ENCODE measurements at places on chromosomes 4 and X.

GRCh38 chr4:104677116-104677515 is 182.4 kb upstream of the CXXC4 start:
- DNase-seq: peak; percentile 91

DNA sequence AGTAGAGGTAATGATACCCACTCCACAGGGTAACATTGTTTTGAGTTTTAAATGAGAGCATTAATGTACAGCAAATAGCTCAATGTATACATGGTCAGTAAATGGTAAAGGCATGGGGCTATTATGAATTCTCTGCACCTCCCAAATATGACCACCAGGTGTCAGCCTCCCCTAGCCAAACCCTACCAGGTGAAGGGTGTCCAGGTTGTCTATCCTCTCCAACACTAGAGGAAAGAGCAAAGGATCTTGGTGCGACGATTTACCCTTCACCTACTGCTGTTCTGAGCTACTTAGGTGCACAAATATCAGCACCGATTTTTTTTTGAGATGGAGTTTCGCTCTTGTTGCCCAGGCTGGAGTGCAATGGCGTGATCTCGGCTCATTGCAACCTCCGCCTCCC is 26.5 kb upstream of the XIAP start:
- peak; percentile 60 for DNase-seq

GRCh38 chr4:174549721-174550120 is 27.4 kb upstream of the HPGD start:
- DNase-seq: no peak

DNA sequence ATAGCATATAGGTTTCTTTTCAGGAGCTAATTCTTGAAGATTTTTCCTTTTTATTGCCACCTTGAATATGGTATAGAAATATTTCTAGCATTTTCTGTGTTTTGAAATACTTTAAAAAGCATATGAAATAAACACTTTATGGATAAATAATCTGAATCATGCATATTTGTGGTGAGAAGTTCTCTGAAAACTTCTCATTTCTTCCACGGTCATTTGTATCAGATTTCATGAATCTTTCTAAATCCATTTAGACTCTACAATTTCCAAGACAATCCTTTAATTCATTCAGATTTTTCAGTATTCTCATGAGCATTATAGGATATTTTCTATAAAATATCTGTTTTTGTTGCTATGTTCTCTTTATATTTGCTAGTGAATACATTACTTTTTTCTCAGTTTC is 16.2 kb upstream of the CA5B start:
- DNase-seq: no peak

- peak; percentile 45 for DNase-seq
Measured at GRCh38 chr4:152591396-152591795, 55.5 kb upstream of the FBXW7 start.

DNA sequence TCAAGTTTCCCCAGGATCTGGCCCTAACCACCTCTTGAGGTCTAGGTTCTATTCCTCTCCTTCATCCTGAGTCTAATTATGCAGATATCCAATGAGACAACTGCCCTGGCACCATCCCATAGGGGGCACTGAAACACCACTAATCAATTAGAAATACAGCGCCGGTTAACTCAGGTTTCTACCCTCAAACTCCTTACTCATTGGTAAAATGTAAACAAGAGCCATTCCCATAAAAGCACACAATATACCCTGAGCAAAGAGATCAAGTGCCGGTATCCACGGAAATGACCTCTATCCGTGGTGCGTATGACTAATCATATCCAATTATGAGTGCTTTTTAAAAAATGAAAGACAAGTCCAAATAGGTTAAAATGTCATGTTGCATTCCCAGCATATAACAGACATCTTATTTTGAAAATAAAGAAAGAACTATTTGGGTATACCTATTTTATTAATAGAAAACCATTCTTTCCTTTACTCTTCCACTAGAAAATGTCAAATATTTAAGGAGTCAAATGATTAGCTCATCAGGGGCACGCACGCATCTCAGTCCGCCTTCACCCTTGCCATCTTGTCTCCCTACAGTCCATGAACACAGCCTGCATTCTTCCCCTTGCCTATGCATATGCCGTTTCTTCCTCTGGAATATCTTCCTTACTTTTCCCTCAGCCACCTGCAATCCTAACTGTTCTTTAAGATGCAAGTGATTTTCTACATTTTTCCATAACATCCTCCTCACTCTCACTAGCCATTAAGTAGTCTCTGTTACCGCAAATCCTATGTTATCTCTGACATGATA is 141.1 kb downstream of the MAML3 start:
- DNase-seq: no peak

DNA sequence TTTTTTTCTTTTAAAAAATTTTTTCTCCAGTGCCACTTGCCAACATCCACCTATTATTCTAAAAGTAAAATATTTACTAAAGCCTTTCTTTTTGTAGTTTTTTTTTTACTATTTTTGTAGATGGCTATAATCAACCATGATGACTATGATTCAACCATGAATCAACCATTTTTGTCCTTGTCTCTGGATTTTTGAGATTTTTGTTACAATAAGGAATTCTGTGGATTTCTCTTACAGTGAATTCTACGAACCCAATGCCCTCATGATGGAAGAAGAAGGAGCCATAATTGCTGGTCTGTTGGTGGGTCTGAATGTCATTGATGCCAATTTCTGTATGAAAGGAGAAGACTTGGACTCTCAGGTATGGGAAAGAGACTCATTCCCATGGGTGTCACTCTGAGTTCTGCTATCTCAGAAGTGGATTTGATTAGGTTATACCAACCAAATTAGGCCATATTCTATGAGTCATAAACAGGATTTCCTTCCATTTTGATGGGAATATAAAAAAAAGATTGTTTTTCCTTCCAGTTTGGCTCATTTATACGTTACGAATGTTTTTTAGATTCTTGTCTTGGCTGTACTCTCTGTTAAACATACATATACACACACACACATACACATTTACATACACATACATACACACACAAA is 46.7 kb downstream of the RUFY3 start:
- DNase-seq: no peak

DNA sequence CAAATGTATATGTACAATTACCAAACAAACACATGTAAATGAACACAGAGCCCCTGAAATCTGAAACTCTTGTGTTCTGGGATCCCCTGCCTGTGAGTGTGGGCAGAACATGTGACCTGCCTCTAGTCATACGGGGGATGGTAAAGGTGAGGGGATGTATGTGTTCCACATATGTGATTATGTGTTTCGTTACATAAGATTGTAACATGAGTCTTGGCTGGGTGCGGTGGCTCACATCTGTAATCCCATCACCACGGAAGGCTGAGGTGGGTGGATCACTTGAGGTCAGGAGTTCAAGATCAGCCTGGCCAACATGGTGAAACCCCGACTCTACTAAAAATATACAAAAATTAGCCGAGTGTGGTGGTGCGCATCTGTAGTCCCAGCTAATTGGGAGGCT is 37.1 kb upstream of the SLC2A9 start:
- no peak for DNase-seq

- no peak for DNase-seq
Measured at GRCh38 chr4:21769404-21770147, 179.0 kb downstream of the KCNIP4 start.

GRCh38 chrX:112341598-112341997 is 259.0 kb upstream of the TRPC5 start:
- no peak for DNase-seq

GRCh38 chr4:5409237-5409636 is 299.1 kb downstream of the EVC2 start:
- DNase-seq: no peak

- DNase-seq: no peak
Measured at GRCh38 chrX:6456196-6456595, 78.7 kb downstream of the VCX3A start.

- DNase-seq: no peak
Measured at GRCh38 chr4:68148800-68149685, 19.4 kb upstream of the TMPRSS11F start.

GRCh38 chrX:32392655-32393054 is 818.7 kb downstream of the DMD start:
- DNase-seq: no peak

GRCh38 chr4:124965497-124965891 is 253.0 kb upstream of the ANKRD50 start:
- no peak for DNase-seq

DNA sequence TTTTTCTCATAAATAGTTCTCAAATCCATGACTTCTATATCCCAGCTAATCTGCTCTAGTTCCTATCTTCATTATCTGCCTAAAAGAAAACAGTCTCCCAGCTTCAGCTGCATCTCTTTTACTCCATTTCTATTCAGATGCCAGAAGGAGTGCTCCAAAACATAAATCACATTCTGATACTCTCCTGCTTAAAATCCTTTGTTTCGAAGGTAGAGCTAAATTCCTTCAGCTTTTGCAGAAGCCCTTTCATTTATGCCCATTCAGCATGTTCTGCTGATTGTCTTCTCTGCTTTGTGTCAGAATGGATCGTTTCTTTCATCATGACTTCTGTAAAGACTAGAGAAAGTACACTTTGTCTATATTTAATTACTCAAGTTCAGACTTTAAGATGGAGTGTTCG is 440.1 kb upstream of the SMIM31 start:
- no peak for DNase-seq

GRCh38 chrX:43573441-43574015 is 82.6 kb upstream of the MAOA start:
- no peak for DNase-seq

GRCh38 chr4:2009651-2010233 is 968 bp upstream of the NELFA start:
- peak; percentile 39 for DNase-seq

DNA sequence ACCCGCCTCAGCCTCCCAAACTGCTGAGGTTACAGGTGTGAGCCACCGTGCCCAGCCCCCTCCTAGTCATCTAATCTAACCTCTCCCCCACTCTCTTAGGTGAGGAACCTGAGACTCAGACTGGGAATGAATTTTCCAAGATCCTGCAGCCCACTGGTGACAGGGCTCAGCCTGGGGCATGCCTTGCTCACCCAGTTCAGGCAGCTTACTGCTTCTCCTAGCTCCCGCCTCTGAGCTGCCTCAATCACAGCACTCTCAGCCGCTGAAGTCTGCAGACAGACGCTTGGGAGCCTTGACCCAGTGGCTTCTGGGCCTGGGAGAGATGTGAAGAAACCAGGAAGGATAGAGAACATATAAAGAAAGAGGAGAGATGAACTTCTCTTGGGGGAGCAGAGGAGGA is 24.4 kb downstream of the PJA1 start:
- no peak for DNase-seq

DNA sequence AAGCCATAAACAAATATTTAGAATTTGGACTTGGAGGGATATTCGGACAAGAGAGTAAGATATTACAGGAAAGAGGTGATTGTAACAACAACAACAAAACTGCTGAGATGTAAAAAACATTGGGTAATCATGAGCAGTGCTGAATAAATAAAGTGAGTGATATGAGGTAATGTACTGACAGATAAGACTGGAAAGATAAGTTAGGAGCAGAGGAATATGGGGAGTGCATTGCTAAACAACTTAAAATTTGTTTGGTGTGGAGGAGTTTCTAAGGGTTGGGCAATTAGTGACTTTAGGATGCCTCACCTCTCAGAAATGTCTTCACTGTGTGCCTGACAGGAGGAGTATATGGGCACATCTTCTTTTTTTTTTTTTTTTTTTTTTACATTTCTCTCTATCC is 637.8 kb upstream of the GRIA3 start:
- DNase-seq: no peak

GRCh38 chrX:53048169-53049126 is at the start of gene GPR173:
Gene GPR173, plus strand, starts transcription at chrX:53048789. Its CDS starts 27,833 bp downstream, at chrX:53076622.
- peak; percentile 58 for DNase-seq

- no peak for DNase-seq
Measured at GRCh38 chr4:161186750-161187149, 977.0 kb downstream of the FSTL5 start.

DNA sequence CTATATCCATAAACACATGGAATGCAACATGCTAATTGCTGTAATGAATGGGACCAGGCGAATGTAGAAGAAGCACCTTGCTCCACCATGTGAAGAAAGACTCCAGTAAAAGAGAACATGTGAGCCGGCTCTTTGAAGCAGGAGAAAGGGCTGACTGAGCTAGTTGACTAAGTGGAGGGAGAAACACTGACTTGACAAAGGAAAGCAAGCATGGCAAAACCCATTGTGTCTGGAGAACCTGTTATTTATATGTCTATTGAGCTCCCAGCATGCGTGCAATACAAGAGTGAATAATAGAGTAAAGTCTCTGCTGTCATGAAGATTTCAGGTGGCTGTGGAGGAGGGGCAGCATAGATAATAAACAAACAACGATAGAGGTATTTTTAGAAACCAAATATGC is 559.9 kb downstream of the RAB28 start:
- no peak for DNase-seq

GRCh38 chr4:35525192-35525978 is 718.9 kb downstream of the ARAP2 start:
- DNase-seq: no peak

- DNase-seq: no peak
Measured at GRCh38 chr4:145937971-145938611, 532 bp downstream of the ZNF827 start.

GRCh38 chr4:1250527-1250812 is 1.5 kb upstream of the CTBP1 start:
- no peak for DNase-seq

GRCh38 chr4:37279894-37280592 is 35.5 kb downstream of the NWD2 start:
- DNase-seq: no peak

GRCh38 chr4:6747294-6748051 is 31.5 kb downstream of the BLOC1S4 start:
- no peak for DNase-seq

- DNase-seq: no peak
Measured at GRCh38 chr4:40980318-40980883, 230.6 kb downstream of the NSUN7 start.

- DNase-seq: no peak
Measured at GRCh38 chrX:152949114-152949513, 44.8 kb downstream of the PNMA5 start.

GRCh38 chr4:5916229-5916628 is 23.3 kb upstream of the CRMP1 start:
- DNase-seq: no peak

- DNase-seq: no peak
Measured at GRCh38 chr4:22045051-22045630, 96.6 kb upstream of the KCNIP4 start.
